Stimulated activated CD4-positive, alpha-beta T cell treated with anti-CD3 and anti-CD28 coated beads, Interleukin-15, amount 100 ng/mL, for 48 hours (primary cell): ENCODE measurements at places on chromosomes 1 and 21.
A peak's percentile ranks its signal among the peaks of the same experiment; 100 is the strongest.

- DNase-seq = no peak
Observed at GRCh38 chr1:6971699-6972098, 186.4 kb downstream of the CAMTA1 start.

GRCh38 chr1:172851856-172852255 lies 193.0 kb downstream of the FASLG start:
- no peak for DNase-seq

DNA sequence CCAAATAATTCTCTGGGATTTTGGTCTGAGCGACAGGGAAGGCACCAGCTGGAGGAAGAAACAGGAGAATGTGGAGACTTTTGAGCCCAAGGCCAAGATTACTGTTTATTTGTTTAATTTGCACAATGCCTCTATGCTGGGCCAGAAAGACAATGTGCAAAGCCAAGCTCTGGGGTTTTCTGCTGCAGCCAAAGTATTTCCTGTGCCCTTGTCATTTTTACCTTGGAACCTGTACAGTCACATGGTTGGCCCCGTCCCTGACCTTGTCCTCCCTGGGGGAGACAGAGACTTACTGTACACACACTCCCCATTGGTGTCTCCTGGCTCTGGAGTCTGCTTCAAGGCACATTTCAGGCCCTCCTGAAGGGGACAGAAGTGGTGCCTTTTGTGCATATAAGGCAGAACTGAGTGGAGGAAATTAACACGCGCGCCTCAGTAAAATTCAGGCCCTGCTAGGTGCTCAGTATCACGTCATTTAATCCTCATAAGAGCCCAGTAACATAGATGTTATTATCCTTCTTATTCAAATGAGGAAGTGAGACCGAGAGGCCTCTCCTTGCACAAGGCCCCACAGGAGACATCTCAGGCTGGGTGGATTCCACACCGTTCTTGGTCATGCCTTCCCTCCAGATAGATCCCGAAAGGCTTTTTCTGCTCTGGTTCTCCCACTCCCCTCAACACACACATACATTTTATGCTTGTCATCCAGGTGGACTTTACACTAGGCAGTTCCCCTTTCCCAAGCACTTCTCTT lies 21.1 kb downstream of the C1orf115 start:
- no peak for DNase-seq

GRCh38 chr1:24003331-24003972 lies 23.3 kb upstream of the SRSF10 start:
- DNase-seq = no peak

DNA sequence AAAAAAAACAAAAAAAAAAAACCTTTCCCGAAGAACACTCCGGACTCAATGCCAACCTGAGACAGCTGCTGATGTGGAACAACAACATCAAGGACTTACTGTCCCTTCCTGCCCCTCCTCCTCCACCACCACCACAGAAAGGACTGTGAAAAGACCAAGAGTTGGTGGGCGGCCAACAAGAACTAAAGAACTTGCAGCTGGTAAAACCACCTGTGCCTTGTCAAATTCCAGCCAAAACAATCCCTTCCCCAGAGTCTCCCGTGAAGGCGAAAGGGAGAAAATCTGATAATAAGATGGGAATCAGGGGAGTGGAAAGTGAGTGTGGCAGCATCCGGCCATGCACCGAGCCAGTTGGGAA lies 88.9 kb downstream of the PROX1 start:
- DNase-seq = no peak

- DNase-seq = peak; percentile 54
Observed at GRCh38 chr21:42614811-42615351, 38.5 kb upstream of the PDE9A start.

DNA sequence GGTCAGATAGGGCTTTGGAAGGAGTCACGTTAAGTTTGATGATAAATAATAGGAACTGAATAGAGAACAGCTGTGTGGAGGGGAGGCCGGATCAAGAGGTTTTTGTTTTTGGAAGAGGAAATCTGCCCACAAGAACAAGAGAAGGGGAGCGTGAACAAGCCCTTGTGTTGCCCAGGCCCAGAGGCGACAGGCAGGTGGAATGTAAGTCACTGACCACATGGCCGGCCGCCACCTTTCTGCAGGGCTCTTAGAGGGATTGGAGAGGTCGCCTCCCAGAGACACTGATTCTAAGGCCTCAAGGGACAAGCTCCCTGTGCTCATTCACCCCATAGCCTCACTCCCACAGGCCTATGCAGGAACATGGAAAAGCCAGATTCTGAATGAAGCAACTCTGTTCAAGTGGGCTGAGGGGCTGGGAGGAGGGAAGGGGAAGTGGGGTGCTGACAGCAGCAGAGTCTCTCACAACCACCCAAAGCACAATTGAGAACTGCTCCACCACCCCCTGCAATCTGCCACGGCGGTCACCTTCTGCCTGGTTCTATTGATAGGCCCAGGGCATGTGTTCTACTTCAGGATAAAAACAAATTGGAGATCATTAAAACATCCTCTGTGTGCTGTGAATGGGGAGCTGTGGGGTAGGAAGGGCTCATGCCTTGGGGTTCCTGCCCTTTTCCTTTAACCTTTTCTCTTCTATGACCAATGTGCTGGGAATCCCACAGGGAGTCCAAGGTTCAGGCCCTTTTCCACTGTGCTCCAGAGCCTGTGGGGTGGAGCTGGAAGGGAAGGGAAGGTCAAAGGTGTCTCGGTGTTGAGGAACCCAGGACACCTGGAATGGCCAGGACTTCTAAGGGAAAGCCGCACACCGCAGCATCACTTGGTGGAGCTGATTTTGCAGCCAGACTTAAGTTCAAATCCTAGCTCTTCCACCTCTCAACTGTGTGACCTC lies 63.3 kb upstream of the PARP1 start:
- DNase-seq = no peak

DNA sequence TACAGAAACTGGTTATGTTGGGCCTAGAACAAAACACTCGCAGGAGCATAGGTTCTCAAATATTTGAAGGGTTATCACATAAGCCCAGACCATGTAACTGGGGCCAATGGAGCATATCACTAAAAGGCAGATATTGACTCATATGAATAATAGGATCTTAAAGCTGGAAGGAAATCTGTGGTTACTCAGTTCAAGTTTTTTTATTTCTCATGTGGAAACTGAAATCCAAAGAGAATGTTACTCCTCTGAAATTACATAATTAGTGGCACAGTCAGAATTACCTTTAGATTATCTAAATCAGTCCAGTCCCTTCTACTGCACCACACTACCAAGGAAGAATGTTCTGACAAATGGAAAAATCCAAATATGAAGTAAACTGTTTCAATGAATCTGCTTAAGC lies 12.0 kb downstream of the SLAMF8 start:
- no peak for DNase-seq

- no peak for DNase-seq
Observed at GRCh38 chr1:64031236-64031635, 172.2 kb upstream of the UBE2U start.

DNA sequence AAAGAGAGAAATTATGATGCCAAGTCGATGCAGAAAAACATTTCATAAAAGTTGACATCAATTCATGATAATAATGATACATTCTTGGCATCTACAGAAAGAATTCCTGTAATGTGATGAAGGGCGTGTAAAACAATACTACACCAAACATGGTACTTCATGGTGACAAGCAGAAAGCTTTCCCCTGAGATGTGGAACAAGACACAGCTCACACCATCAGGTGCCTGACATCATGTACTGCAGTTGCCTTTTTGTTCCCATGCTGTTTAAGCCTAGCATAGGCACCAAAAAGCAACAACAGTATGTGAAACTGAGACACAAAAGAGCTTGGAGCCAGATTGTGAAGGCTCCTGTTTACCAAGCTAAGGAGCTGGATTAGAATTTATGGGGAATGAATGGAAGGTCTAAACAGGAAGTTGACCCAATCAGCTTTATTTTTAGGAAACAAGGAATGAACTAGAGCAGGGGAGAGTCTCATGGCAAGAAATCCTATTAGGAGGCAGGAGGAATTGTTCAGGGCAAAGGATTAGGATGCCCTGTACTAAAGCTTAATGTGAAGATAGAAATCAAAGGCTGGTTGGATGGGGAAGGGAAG lies 67.2 kb downstream of the SYDE2 start:
- DNase-seq = no peak

DNA sequence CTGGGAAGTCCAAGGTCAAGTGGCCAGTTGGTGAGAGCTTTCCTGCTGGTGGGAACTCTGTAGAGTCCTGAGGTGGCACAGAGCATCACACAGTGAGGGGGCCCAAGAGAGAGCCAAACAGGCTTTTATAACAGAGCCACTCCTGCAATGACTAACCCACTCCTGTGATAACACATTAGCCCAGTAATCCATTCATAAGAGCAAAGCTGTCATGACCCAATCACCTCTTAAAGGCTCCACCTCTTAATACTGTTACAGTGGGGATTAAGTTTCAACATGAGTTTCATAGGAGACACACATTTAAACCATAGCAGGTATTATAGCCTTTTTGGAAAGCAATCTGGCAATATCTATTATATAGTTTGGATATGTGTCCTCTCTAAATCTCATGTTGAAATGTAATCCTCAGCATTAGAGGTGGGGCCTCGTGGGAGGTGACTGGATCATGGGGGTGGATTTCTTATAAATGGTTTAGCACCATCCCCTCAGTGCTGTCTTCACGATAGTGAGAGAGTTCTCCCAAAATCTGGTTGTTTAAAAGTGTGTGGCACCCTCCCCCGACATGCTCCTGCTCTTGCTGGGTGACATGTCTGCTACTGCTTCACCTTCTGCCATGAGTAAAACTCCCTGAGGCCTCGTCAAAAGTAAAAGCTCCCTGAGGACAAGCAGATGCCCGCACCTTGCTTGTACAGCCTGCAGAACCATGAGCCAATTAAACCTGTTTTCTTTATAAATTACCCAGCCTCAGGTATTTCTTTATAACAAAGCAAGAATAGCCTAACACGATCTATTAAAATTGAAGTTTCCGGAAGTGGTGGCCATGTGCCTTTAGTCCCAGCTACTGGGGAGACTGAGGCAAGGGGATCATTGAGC lies 64.5 kb downstream of the CD58 start:
- DNase-seq = no peak

GRCh38 chr1:54245501-54245900 lies 45.5 kb downstream of the MRPL37 start:
- DNase-seq = no peak

DNA sequence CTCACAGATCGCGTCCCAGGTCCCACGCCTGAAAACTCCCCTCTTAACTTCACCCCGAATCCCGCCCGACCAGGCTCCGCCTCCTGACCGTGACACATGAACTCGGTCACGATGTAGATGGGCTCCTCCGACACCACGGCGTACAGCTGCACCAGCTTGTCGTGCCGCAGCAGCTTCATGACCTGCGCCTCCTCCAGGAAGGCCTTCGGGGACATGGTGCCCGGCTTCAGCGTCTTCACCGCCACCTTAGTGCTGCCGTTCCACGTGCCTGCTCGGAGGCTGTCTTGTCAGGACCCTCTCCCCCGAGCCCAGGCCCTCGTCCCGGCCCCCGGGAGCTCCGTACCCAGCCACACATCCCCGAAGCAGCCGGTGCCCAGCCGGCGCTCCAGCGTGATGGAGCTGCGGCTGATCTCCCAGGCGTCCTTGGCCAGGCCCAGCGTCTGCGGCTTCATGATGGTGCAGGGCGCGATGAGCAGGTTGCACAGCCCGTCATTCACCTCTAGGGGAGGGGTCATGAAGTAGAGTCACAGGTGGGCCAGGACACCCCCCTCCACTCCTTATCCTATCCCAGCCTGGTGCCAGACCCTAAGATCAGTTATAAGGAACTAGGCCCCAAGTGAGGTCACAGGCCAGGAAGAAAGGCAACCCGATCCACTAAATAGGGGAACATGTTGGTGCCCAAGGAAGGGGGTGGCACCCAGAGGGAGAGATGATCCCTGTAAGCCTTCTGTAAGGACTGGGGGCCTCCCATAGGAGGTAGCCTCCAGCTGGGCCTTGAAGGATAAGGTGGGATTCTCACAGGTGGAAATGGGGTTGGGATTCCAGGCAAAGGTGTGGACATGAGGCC lies 11.6 kb upstream of the AHDC1 start:
- DNase-seq = no peak

DNA sequence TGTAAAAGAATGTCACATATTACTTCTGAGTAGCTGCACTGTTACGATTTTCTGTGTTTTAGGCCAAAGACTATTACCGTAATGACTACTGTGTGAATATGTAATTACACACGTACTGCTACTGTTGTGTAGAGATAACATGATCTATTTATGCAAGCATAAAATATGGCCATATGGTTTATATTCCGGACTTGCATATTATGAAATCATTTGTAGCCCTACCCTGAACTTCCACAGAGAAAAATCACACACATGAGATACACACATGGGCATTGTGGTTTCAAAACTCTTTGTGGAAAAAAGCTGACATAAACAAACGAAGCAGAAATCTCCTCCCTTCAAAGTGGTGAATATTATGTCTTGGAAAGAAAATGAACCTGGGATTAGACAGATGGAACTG lies 373.0 kb upstream of the ADAMTS5 start:
- DNase-seq = no peak

DNA sequence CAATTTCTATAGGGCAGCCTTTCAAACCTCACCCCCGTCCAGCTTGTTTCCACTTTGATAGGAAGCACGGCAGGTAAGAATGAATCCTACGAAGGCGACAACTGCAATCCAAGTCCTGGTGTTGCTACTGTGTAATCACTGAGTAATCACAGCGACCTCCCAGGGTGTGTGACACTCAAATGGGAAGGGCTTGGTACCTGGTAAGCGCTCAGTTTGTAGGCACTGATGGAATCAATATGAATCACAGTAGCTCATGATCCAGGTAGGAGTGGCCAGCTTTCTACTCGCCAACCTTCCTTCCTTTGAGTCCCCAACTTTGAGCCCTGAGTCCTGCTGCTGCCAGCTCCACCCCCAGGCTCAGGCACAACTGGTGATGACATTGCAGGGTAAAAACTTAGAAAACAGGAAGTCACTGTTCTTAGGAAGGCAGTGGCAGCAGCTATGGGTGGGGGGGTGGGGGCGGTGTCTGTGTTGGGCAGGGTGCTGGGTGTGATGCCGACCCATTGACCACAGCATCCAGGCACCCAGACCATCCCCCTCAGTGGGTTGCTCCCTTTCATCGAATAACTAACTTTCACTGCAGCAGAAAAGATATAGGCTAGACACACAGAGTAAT lies 70.7 kb downstream of the CD247 start:
- peak; percentile 64 for DNase-seq

DNA sequence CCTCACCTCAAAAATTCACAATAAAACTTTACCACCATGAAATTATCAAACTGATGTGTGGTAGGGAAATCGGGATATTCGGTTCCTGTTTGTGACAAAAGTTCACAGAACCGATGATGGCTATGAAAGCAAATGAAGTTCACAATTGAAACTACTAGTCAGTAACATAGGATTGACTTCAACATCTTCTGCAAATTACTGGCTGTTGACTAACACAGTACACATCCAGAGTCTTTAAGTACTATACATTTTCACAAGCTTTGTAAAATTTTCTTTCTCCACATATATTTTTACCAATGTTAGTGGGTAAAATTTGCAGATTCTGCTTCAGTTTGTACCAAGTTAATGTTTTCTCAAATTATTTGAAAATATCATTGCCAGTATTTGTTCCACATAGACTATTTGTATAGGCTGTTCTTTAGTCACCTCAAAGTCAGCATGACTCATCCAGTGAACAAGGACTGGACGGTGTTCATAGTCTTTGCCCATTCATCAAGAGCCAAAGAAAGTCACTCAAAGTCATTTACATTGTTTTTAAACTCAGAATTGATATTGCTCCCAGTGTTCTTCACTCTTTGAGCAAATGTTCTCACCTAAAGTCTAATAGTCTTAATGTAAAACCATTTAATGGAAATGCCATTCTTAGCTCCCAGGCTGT lies 213.4 kb downstream of the USP25 start:
- no peak for DNase-seq
